Endothelial cell of umbilical vein (primary cell): ENCODE measurements at places on chromosomes 16 and 17. TPM values are rescaled to one million over a fixed set of nuclear protein-coding genes. Genes with fewer than 3 reads are reported as not detected.

- DNase-seq: no peak
Observed at GRCh38 chr16:56662357-56663354, 4.9 kb downstream of the MT1F start.

DNA sequence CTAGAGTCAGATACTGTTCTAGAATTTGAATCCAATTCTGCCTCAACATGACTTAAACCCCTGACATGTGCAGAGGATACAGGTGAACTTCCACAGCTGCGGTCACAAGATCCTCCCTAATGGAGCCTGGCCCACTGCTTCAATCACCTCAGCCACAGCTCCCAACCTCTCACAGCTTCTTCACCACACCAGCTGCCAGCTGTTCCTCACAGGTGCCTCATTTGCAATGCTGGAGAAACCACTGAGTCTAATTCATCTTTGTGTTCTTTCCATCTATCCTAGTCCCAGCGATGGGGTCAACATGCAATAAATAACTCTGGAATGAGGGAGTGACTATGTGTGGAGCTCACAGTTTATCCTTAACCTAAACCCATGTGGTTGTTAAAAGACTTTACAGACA, 72.0 kb upstream of the MAF start:
- DNase-seq: no peak

DNA sequence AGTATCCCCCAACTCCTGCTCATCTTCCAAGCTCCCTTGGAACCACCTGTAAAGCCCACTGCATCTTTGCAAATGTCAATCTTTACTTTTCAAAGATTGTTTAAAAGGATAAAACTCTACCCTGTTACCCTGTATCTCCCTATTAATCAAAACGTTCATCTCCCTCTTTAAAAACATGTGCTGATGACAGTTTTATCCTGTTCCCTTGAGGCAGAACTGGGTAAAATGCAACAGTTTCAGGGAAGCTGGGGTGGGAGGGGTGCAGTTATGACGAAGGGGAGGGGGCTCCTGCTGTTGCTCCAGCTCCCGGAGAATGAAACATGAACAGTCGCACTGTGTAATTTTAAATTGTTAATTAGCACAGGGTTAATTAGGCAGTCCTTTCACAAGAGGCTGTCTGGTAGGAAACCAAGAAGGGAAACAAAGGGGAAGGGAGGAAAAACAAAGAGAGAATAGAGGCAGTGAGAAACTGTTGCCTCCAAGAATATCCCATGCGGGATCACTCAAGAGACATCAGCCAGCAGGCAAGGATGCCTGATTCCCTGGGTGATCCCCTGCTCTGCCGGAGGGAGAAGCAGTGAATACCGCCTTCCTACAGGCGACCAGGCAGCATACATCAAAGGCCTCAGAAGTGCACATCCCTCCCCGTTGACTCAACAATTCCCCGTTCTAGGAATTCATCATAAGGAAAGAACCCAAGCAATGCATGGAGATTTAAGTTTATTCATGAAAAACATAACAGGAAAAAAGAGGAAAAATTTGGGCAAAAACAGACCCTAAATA, 84.2 kb downstream of the ZFHX3 start:
- DNase-seq: no peak

DNA sequence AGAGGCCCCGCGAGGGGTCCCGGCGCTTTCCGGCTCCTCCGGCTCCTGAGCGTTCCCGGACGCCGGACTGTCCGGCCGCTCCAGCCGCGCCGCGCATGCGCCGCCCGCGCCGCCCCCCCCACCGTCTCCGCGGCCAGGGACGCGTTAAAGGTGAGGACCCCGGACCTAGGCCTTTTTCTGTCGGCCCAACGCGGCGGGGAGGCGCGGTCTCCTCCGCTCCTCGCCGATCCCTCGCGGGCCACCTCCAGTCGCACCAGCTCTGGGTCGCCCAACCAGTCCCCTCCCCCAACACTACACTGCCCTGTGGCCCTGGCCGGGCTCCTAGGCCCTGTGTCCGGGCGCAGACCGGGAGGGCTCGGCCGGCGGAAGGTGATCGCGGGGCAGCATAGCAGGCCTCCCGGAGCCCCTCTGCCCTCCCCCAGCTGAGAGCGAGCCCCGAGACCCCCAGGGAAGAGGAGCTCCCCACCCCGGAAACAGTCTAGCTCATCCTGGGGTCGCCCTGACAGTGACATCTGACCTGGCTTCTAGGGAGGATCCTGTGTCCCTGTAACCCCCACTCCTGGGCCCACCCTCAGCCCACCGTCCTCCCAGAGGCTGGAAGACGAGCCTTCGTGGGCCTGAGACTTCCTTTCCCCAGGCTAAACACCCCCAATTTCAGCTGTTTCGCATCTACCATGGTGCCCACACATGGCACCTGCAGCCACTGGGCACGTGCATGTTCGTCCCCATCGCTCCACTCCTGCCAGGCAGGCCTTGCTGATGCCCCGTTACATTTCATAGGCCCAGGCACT, 14.7 kb upstream of the BCAR1 start:
- DNase-seq: peak; percentile 71

- DNase-seq: peak; percentile 82
Observed at GRCh38 chr17:69525920-69526841, 111.7 kb downstream of the MAP2K6 start.

- DNase-seq: no peak
Observed at GRCh38 chr17:9771465-9771864, 19.9 kb downstream of the DHRS7C start.

DNA sequence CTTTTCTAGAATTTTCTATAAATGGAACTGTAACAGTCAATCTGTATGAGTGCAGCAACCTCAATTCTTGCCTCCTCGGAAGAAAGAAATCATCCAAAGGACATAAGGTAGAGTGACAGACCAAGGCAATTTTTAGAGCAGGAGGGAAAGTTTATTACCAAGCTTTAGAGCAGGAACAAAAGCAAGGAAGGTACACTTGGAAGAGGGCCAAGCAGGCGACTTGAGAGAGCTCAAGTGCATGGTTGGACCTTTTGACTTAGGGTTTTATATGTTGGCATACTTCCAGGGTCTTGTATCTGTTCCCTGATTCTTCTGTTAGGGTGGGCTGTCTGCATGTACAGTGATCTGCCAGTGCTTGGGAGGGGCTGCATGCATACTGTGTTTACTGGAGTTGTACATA, 50.3 kb downstream of the SCNN1G start:
- no peak for DNase-seq

GRCh38 chr16:19274165-19274797, 11.2 kb upstream of the CLEC19A start:
- no peak for DNase-seq

- no peak for DNase-seq
Observed at GRCh38 chr17:73539166-73539565, 105.1 kb downstream of the SDK2 start.

DNA sequence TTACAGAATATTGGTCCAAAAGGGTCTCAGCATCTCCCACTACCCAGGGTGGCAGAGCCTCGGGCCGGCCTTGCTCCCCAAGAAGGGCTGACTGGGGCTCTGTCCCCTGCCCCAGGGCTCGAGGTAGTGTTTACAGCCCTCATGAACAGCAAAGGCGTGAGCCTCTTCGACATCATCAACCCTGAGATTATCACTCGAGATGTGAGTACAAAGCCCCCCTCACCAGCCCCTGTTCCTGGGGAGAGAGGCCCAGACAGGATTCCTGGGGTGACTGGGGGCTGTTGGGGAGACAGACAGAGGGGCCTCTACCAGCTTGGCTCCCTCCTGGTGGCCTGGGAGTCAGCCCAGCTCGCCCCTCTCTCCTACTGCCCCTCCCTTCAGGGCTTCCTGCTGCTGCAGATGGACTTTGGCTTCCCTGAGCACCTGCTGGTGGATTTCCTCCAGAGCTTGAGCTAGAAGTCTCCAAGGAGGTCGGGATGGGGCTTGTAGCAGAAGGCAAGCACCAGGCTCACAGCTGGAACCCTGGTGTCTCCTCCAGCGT, 6.1 kb upstream of the NLRC5 start:
- DNase-seq: no peak

GRCh38 chr17:59893676-59894100, 767 bp downstream of the RPS6KB1 start:
- DNase-seq: peak; percentile 44

- DNase-seq: peak; percentile 92
Observed at GRCh38 chr17:81119223-81120148, 45.8 kb upstream of the PVALEF start.

The FOXF1 gene
- 1.1 and 2.2 TPM in 2 replicates for total RNA-seq

The PARD6A gene
- 1.3 and 1.7 TPM in 2 replicates for total RNA-seq

The SOX15 gene
- 0.39 and 0.46 TPM in 2 replicates for total RNA-seq

The RNF157 gene
- total RNA-seq: 0.48 and 0.86 TPM in 2 replicates

The HSD3B7 gene
- 2.9 and 3.5 TPM in 2 replicates for total RNA-seq
